ENCODE measurements at places on chromosomes 11 and 22.

DNA sequence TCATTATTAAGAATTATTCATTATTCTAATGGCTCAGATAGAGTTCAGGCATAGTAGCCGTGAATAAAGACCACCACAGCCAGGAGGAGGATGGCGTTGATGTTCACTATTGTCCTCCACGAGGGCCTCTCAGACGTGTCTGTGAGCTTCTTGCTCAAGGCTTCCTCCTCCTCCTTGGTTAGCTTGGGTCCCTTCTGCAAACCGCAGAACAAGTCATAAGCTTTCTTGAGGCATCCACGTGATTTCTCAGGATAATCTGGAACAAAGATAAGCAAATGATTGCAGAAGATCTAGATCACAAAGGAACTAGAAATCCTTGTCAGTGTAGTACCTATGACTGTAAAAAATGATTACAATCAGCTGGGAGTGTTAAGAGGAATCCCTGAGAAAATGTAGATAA lies 13.6 kb upstream of the RFPL2 start:
- no peak for DNase-seq

- DNase-seq = no peak
Observed at GRCh38 chr11:69392104-69392653, 89.3 kb upstream of the LINC01488 start.

DNA sequence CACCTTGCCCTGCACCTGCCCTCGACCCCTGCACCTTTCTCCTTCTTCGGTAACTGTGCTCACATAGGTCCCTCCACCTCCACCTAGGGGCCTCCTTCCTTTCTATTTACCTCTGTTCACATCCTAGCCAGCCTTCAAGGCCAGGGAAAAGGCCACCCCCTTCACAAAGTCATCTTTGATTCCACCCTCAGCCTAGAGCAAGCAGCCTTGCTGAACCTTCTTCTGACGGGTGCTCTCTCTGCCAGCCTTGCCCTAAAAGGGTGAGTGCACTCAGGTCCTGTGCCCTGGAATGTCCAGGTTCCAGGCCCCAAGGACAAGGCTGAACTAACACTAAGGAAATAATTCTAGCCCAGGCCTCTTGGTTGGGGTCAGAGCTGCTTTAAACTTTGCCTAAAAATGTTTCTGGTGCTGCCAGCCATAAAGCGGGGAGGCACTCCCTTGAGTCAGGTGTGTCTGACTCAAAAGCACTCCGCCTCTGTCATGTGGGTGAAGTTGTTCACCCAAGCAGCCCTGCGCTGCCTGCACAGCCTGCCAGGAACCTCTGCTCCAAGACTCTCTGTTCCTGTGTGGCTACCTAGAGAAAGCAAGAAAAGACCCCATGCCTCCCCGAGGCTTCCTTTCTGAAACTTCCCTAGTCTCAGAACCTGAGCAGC lies 9.2 kb upstream of the FAM83F start:
- DNase-seq = no peak

DNA sequence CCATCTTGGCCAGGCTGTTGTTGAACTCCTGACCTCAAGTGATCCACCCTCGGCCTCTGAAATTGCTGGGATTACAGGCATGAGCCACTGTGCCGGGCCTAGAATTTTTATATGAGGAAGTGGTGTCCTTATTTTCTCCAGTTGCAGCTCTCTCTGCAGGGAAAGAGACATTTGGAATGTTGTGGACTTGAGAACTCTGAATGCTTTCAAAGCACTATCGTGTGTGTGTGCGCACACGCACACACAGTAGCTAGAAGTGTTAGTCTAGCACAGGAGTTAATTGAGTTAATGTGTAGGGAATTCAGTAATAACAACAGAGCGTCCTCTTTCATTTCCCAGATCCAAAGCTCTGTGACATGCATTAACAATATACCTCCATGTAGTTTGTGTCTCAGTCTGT lies 164.0 kb upstream of the RASSF10 start:
- no peak for DNase-seq

DNA sequence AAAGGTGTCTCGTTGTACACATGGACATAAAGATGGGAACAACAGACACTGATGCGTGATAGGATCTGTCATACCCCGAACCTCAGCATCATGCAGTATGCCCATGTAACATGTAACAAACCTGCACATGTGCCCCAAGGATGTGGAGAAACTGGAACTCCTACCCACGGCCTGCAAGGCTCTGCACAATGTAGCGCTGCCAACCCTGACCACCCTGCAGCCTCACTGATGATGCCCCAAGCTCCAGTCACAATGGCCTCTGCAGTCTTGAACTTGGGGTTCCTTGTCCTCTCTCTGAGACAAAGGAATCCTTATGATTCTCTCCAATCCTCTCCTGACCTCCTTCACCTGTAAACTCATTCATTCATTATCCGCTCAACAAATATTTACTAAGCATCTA lies 14.2 kb downstream of the LMO1 start:
- no peak for DNase-seq

GRCh38 chr11:32231909-32232493 lies 141.1 kb downstream of the RCN1 start:
- DNase-seq = no peak

DNA sequence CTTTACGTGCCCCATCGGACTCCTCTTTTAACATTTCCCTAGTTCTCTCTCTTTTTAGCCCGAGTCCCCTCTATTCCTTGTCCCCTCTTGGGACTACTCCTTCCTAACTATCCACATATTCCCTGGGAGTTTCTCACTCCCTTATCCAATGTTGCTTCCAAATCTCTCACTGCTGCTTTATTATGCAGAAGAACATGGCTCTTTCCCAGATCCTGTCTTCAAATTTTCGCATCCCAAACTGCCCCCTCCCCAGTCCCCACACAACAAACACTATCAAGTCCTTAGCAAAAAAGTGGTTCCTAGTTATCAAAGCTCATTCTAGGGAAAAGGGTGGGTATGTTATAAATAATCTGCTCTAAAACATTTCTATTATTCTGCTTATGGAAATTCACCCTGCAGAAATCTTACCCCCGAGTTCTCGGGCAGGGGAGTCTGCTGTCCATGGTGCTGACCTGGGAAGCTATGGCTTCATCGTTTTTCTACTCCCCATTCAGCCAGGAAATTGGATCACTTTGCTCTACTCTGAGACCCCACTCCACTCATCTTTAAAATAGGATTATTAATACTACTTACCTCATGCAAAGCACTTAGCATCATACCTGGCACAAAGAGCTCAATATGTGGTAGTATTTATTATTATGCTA lies 393.5 kb downstream of the BUD13 start:
- DNase-seq = no peak

- DNase-seq = no peak
Observed at GRCh38 chr11:128913806-128914205, 22.6 kb downstream of the KCNJ5 start.

GRCh38 chr11:132853886-132854285 lies 678.4 kb downstream of the OPCML start:
- DNase-seq = no peak

GRCh38 chr11:72514331-72514730 lies 80.0 kb upstream of the CLPB start:
- DNase-seq = no peak

DNA sequence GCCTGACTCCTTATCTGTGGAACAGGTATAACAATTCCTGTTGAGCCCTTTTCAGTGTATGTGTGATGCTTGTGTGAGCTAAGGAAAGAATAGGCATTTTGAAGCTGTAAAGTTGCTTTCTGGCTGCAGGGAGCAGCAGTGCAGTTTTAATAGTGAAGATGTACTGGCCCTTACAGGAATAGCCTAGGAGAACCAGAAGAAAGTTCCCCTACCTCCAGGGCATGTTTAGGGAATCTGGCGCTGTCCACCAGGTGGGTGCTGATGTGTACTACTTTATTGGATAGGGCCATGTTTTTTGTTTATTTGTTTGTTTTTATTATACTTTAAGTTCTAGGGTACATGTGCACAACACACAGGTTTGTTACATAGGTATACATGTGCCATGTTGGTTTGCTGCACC lies 11.5 kb downstream of the BMAL1 start:
- no peak for DNase-seq

DNA sequence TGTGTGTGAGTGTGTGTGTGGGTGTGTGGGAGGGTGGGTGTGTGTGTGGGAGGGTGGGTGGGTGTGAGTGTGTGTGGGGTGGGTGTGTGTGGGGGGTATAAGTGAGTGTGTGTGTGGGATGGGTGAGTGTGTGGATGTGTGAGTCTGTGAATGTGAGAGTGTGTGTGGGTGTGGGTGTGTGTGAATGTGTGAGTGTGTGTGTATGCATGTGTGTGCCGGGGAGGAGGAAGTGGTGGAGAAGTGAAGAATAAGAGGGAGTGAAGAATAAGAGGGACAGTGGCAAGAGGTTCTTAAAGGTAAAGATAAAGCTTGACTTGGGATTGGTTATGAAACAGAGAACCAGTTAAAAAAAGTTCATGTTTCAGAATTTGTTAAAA lies 54.0 kb downstream of the PRR5L start:
- no peak for DNase-seq

DNA sequence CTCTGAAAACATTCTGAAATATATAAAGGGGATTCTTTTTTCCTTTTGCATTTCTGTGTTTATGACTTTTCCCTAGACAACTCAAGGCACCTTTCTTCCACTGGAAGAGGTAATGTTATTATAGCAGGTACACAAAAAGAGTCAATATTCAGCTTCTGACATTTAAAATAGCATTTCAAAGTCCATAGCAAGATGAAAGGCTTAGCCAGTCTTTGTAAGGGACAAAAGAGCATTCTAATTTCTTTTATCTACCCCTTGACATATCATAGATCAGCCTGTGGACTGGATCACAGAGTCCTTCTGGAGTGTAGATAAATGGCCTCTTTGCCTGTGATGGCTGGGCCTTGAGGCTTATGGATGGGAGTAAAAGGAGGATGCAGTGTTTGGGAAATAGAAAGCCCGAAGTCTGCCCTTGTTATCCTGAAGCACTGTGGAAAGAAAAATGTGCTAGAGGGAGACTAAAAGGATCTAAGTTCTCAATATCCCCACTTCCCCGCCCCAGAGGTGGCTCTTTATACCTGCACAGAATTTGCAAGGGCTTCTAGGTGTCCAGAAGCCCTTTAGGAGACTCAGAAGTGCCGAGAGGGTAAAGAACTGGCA lies 1.6 kb upstream of the HEPACAM start:
- no peak for DNase-seq

- DNase-seq = no peak
Observed at GRCh38 chr11:120136356-120136755, 1.6 kb downstream of the TRIM29 start.

DNA sequence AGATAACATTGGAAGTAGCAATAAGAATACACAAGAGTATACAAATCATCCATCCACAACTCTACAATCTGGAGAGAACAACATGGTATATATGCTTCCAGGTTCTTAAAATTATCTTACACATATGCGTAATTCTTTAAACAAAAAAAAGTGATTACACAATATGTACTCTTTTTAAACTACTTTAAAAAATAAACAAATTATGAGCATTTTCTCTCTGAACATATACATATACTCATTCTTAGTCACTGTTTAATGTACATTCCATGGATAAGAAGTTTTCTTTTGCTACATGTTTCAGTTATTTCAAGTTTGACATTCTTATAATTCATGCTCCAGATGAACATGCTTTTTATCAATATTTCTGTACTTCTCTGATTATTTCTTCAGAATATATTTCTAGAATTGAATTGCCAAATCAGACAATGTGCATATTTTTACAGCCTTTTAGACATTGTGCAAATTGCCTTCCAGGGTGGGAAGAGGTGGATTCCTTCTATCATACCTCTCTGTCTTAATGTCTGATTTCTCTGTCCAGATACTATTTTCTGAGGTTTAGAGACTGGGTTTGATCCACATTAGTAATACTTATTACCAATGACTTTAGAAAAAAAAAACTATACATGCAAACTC lies 551.6 kb downstream of the METTL15 start:
- no peak for DNase-seq

GRCh38 chr11:120068114-120068573 lies 69.8 kb downstream of the TRIM29 start:
- DNase-seq = no peak

DNA sequence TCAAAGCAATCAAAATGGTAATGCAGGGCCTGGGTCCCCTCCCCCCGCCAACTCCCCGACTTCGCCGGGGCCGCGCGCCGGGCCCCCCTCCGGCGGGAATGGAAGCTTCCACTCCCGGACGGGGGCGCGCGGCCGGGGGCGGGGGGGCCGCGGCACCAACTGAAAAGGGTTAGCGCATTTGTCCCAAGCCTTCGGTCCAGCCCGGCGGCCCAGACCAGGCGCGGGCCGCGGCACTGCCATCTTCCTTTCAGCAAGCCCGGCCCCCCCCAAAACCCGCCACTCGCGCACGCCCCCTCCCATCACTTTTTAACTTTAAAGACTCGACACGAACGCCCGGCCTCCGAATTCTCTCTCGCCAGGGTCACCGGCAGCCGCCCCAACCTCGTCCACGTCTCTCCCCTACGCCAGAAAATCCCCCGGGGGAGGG lies 2.8 kb downstream of the PHF21B start:
- no peak for DNase-seq

DNA sequence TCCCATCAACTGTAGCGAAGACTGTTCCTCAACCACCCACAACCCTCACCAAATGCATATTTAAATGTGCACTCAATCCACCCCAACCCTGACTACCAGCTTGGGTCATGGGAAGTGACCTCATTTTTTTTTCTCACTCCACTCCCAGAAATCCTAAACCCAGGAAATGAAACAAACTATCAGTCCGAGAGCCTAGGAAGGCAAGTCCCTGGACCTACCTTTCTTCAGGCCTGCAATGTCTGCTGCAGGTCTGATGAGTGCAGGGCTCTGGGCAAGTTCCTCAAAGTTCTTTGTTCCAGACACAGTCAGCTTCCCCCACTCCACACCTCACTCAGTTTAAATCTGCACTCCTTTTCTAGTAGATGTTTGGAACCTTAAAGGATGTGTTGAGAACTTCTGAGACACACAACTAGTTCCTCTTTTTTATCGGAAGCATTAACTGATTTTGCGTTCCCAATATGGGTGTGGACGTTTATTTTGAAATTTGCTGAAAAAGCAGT lies at the start of gene MS4A4E:
MS4A4E (minus strand) TSS at position 398 of the 500 bp plus-strand sequence. CDS start 13,082 bp downstream, outside the sequence.
- DNase-seq = no peak

DNA sequence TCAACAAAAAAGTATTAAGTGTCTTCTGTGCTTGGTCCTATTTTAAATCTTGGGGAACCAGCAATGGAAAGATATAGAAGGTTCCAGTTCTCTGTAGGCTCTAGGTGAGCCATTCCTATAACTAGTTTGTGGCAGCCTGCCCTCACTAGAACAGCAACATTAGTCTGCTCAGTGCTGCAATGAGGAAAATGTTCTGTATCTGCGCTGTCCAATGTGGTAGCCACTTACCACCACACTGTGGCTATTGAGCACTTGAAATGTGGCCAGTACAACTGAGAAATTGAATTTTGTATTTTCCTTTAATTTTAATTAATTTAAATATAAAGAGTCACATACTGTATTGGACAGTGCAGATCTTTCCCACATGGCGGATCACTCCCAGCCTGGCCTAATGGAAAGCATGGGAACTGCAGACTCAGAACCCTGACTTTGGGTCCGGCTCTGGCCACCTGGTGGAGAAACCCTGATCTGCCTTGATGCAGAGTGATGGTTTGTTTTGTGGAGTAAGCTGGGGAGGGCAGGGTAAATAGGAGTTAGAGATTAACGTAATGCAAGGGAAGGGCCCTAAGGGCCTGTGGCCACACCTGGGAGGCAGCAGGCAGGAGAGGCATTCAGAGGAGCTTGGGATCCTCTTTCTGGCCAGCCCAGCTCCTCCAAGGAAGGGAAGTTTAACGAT lies 101.0 kb downstream of the ME3 start:
- DNase-seq = no peak

- no peak for DNase-seq
Observed at GRCh38 chr11:28536504-28537267, 428.5 kb downstream of the METTL15 start.

Measured in stimulated activated CD4-positive, alpha-beta T cell treated with anti-CD3 and anti-CD28 coated beads, Interleukin-15, amount 100 ng/mL, for 1 hour (primary cell).